ENCODE measurements at places on chromosomes 1 and 21.

DNA sequence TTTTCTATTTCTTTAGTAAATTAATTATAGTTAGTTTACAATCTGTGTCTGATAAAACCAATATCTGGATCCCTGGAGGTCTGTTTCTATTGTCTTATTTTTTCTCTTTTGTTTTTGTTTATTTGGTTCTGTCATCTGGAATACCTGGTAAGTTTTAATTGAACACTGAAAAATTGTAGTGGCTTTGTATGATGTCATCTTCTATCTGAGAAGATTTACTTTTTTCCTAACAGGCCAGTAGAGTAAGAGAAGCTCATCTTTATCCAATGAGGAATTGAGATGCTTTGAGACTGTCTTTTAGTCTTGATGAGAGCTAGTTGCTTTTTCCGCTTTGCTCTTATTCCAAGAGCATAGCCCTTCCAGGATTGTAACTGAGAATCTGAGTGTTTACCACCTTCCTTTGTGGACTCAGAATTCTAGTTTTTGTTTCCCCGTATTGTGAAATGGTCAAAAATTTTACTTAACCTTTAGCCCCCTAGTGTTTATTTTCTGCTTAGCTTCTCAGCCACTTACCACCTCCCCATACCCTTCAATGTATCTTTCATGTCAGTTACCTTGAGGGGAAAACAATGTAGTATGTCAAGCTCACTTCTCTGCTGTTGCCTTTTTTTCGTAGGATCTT is 25.0 kb downstream of the PTGFRN start:
- no peak for DNase-seq

DNA sequence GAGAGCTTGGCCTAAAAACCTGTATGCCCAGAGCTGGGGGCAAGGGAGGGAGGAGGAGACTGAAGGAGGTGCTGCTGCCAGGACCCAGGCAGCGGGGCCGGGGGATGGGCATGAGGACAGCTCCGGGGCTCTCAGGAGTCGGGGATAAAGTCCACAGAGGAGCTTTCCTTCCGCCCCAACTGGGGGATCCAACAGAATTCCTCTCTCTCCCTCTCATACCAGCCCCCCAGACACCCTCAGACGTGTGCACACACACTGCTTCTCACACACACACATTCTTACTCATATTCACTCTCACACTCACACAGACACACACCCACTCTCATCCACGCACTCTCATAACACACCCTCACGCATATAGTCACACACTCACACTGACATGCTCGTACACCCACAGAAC is 39.1 kb downstream of the SYF2 start:
- no peak for DNase-seq

DNA sequence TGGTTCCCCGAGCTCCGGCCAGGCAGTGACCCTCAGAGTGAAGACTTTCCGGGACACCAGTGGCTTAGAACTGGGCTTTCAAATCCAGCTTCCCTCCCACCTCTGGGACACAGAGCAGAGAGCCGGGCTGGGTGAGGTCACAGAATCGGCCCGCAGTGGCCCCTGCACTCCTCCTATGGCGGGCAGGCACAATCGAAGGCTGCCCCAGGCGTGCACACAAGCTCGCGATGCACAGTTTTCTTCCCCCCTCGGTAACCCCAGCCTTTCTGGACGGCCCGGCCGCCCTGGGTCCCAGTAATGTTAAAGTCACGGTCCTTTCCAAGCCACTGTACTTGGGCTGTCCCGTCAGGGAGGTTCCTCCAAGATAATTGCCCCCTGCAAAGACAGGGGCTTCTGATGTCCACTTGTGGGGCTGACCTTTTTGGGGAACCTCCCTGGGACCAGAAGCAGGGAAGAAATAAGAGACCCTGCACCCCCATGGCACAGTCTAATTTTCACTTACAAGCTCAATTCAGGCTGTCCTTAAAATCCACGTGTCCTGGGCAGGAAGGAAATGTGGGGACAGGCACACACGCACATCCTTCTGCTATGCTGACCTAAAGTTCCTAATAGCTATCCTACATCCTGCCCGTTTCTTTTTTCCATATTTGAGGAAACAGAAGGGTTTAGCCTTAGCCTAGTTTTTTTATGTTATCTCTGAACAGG is 13.7 kb downstream of the TFF3 start:
- DNase-seq: no peak

GRCh38 chr1:46817814-46818213 is 19.0 kb downstream of the CYP4B1 start:
- DNase-seq: no peak

DNA sequence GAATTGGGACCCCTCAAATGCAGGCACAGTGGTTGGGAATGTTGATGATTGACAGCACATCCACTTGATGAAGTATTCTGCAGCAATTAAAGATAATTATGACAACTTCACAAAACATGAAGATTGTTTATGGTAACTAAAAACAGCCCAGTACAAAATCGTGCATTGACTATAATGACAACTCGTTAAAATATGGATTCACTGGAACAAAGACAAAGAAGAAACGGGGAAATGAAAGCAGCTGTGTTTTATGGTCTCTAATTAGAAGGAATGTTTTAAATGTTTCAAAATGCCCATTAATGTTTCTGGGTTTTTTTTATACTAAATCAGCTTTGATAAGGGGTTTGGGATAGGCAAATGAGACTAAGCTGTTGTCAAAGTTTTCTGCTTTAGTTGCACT is 36.1 kb downstream of the NIPAL3 start:
- no peak for DNase-seq

DNA sequence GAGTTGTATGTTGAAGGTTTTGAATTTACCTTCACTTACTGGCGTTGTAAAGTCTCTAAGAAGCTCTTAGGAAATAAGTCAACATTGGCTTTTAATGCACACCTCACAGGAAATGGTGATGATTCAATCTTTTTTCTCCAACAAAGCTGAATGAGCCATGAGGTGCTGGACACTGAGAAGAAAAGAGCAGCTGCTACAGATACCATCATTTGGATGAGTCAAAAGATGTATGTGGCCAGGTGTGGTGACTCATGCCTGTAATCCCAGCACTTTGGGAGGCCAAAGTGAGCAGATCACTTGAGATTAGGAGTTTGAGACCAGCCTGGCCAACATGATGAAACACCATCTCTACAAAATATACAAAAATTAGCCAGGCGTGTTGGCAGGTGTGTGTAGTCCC is 3.3 kb upstream of the IL23R start:
- DNase-seq: no peak

DNA sequence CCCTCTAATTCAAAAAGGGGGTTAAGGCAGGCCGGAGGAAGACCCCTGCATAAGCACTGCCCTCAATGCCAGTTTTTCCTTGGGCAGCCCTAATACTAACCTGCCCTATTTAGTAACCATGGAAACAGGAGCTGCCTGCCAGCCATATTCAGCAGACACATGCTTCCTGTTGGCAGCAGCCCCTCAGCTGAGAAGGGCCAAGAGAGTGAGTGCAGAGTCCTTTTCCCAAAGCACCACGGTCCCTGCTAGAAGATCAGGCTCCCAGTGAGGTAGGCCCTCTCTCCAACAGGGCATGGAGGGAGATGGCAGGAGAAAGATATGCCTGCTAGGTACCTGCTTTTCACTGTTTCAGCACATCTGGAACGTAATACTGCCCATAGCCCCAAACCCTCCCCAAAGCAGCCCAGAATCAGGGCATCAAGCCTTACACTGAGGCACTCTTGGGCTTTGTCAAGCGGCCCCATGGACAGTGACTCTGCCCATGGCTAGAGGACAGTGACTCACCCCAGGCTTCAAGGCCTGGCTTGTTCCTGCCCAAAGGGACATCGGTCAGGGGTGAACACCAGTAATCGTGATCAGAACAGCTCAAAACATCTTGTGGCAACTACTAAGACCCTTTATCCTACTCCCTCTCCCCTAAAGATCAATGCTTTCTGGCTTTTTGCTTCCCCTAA is 64.5 kb downstream of the BCAR3 start:
- no peak for DNase-seq

GRCh38 chr1:56578138-56578962 is 1.0 kb downstream of the PLPP3 start:
- no peak for DNase-seq

DNA sequence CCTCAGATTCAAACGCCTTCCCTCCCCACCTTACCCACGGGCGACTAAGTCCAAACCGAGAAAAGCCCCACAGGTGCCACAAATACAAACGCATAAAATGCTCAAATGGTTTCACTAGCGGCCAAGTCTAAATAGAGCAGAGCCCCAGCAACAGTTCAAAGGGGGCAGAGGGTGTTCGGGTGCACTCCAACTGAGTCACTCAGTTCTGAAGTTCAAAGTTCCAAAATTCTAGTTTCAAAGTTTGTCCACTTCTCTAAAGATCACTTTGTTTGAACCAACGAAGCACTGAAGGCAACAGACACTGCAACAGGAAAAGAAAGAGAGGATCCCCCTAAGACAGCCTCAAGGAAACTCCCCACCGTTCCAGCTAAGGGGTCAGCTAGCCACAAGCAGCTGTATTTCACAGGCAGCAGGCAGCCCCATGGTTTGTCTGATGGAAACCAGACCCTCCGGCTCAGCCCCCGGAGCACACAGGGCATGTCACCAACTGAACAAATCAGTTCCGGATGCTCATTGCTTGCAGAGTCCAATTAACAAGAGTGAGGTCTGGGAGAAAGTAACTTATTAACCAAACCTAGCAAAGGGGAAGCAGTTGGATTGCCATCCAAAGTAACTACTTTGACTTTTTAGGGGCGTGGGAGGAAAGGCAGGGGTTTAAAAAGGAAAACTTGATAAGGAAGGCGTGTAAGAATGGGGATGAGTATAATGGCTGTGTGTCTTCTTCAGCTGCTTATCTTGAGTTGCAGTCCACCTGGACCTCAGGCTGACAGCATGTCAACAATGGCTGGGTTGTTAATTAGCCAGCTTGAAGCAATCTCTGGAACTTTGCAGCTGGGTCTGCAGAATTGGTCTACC is 1423.9 kb upstream of the PRMT6 start:
- DNase-seq: no peak

DNA sequence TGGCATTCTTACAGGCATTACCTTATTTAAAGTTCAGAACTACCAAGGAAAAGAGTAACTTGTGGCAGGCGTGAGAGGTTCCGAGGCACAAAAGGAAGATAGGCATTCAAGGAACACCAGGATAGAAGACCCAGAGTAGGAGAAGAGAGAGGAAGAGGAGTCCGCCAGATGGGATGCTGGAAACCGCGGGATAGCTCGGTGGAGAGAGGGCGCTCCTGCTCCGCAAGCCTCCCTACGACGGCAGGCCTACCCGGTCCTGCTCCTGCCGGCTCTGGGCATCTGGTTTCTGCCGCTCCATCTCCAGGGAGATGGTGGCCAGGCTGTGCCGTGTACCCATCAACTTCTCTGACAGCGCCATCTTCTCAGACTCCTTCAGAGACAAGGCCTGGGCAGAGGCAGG is 5.4 kb upstream of the NBPF1 start:
- DNase-seq: no peak

DNA sequence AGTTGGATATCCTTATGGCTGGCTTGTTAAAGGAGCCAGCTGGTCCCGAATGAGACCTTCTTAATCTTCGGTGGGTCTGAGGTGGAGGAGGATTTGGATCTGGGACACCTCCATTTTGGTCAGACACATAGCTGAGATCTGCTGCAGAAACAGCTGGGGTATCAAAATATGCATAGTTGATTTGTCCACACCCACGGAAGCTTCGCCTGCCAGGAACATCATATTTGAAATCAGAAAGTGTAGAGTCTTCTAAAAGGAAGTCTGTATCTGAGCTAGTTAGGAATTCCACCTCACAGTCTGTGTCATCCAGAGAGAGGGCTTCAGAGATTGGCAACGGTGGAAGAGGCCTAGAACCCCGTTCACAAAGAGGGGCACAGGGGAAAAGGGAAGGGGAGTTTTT is 12.3 kb downstream of the ERRFI1 start:
- no peak for DNase-seq

- no peak for DNase-seq
Observed at GRCh38 chr1:39391691-39392679, 99.5 kb upstream of the BMP8A start.

GRCh38 chr1:244854166-244854565 is 10.2 kb downstream of the HNRNPU start:
- DNase-seq: no peak

DNA sequence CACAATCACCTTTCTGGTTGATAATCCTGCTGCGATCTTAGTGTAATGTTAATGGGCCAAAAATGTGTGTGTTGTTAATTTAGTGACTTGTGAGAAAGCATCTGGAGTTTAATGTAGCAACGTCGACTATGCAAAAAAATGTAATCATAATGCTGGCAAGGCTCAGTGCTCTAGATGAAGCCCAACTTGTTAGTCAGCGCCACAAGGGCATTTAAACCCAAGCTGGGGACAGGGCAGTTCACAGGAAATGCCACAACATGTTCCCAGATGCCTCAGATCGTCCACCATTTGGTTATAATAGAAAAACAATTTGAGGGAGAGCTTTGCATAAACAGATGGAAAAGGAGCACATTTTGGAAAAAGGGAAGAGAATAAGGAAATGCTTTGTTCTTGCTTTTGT is 585.4 kb upstream of the PLXNA2 start:
- no peak for DNase-seq

GRCh38 chr1:227961651-227962466 is 14.1 kb upstream of the WNT9A start:
- no peak for DNase-seq

GRCh38 chr1:24963943-24964693 is 34.0 kb upstream of the RUNX3 start:
- no peak for DNase-seq

DNA sequence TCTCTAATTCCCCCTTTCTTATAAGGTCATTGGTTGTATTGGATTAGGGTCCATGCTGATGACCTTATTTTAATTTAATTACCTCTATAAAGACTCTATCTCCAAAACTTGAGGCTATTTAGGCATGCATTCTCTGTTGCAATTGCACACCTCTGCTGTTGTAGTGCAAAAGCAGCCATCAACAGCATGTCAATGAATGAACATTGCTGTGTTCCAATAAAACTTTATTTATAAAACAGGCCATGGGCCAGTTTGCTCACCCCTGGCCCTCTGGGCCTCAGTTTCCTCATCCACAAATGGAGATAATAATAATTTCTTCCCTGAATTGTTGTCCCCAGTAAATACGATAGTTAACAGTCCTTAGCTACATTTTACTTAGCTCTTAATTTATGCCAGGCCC is 100.4 kb upstream of the USP24 start:
- DNase-seq: no peak

GRCh38 chr1:9397997-9398526 is 105.4 kb downstream of the SPSB1 start:
- DNase-seq: no peak

GRCh38 chr1:167196166-167196565 is 24.5 kb upstream of the POU2F1 start:
- no peak for DNase-seq

DNA sequence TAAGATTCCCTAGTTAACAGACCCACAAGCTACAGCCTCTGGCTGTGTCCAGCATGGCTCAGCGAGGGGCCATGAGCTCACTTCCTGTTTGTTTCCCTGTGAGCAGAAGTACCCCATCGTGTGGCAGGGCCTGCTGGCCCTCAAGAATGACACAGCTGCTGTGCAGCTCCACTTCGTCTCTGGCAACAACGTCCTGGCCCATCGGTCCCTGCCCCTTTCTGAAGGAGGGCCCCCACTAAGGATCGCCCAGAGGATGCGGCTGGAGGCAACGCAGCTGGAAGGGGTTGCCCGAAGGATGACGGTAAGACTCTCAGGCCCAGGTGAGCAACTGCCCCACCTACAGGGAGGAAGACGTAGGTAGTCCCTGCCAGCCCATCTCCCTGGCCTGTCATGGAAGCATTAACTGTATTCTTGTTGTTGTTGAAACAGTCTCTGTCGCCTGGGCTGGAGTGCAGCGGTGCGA is 38.2 kb downstream of the ZBTB17 start:
- no peak for DNase-seq
